ENCODE measurements at places on chromosomes 7 and 10.

DNA sequence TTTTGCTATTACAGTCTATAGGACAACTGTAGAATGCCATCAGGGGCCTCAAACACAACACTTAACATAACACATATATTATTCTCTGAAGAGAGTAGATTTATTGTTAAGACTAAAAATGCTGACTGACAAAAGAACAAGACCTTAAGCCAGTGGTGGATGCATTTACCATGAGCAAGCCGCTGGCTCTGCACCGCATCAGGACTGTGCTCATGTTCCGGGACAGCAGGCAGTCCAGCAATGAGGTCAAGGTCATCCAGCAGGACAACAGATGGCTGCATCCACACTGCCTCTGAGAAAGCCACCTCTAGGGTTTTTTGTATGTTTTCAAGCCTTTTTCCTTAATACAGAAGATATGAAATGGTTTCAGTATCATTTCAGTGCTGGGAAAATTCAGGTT, 23.8 kb downstream of the PEX1 start:
- DNase-seq, result no peak

DNA sequence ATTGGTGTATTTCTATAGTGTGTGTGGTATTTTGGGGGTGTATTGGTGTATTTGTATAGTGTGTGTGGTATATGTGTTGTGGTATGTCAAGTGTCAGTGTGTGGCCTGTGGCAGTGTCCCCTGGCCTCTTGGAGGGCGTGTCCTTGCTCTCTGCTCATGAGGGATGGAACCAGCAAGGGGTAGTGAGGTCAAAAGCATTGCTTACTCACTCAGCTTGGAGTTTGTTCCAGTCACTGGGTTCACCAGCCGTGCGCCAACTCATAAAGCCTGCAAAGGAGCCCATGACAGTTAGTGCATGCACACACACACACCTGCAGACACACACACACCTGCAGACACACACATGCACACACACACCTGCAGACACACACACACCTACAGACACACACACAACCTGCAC, 4.3 kb upstream of the TRPV6 start:
- DNase-seq, result no peak

DNA sequence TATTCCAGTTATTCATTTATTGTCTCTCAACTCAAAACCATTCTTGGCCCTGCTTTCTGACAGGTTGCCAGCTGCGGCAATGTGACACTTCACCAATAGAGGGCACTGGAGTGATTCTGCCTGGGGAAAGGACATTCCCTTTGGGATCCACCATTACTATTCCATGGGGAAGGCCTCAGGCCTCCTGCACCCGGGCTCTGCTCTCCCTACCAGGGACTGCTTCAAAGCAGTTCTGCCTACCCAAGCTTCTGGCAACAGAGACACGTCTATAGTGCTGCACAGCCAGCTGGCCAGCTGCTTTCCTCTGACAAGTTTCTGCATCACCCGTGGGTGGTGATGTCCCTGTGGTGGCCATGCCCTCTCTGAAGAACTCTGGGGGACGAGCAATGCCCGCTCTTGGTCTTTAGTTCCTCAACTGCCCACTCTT, 163.8 kb downstream of the ELMO1 start:
- peak; percentile 68 for DNase-seq

DNA sequence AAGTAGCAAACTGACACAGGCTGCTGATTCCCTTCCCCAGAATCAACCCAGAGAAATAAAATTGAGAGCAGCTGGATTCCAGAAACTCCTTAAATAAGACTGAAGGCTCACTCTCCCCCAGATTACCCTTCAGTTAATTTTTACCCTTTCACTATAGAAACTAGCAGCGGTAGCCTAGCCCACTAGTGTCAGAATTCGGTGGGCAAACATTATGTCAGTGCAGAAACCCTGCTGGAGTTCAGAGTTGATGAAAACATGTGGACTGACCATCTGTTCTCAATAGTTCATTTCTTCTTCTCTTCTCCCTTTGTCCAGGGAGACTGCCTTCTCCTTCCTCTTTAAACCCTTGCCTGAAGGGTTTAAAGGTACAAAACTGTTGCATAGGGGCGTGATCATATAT, 100.1 kb downstream of the PODXL start:
- DNase-seq, result no peak

DNA sequence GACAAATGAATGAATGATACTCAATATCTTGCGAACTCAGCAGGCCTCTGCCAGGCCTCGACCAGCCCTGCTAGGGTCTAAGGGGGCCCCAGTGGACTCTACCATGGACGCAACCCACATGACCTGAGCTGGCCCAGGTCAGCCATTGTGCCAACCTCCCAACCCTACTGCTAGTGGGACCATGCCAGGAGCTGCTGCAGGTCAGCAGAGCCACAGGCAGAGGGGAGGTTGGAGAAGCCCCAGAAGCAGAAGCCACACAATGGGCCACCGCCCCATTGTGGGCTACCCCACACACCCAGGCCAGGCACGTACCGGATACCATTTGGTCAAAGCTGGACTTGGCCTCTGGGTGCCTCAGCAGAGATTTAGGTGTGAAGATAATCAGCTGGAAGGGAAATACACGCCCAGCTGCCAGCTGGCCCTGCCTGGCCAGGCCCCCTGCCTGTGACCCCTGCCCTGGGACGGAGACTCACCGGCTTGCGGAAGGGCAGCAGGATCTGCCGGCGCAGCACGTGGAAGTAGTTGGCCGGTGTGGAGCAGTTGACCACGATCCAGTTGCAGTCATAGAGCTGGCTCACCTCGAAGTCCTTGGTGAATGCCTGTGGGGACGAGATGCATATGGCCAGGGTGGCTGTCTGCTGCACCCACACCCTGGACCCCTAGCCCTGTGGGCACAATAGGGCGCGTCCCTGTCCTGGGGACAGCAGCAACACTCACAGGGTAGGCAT, 24.5 kb downstream of the OGDHL start:
- no peak for DNase-seq

- DNase-seq, result peak; percentile 88
Observed at GRCh38 chr10:4663162-4663992, 162.6 kb upstream of the AKR1E2 start.

GRCh38 chr7:75617634-75618234, 121.0 kb downstream of the HIP1 start:
- DNase-seq, result no peak

- DNase-seq, result no peak
Observed at GRCh38 chr7:138813945-138814344, 15.9 kb upstream of the ATP6V0A4 start.

DNA sequence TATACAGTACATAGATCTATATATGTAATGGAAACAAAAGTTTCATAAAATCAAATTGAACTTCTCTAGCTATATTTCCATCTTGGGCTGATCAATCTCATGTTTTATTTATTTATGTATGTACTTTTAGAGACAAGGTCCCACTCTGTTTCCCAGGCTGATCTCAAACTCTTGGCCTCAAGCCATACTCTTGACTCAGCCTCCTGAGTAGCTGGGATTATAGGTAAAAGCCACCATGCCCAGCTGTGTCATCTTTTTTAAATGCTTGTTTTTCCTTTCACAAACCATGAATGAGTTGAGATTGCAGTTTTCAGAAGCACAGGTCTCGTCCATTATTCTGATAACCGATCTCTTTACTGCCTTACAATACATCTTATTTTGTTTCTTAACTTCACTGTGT, 400.9 kb downstream of the KCNMA1 start:
- no peak for DNase-seq

GRCh38 chr10:80540136-80540535, 2.4 kb downstream of the SH2D4B start:
- no peak for DNase-seq

Data from COLO829 (cell line).